Stimulated activated CD8-positive, alpha-beta memory T cell treated with anti-CD3 and anti-CD28 coated beads, Interleukin-15, amount 100 ng/mL, for 24 hours (primary cell): ENCODE measurements at places on chromosomes 4 and X.

GRCh38 chrX:80512924-80513323, 92.7 kb downstream of the TENT5D start:
- no peak for DNase-seq

- no peak for DNase-seq
Measured at GRCh38 chrX:100979881-100980607, 10.5 kb downstream of the ARL13A start.

DNA sequence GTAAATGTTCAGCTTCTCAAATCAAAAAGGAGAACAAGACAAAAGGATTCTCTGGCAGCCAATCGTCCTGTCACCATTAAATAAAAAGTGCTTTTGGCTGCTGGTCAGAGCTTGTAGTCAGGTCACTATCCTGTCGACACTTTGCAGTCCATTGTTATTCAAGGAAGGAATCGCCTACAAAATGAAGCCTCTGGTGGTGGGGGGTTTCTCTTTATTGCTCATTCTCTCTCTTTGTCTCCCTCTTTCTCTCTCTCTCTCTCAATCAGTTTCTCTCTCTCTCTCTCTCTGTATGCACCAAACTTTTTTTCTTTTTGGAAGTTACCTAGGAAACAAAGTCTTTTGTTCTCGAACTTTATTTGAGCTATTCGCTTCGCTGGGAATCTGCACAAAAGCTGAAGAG, 17.6 kb upstream of the SCML1 start:
- no peak for DNase-seq

- no peak for DNase-seq
Measured at GRCh38 chr4:34800953-34801352, 1443.4 kb downstream of the ARAP2 start.

- no peak for DNase-seq
Measured at GRCh38 chr4:53656421-53656981, 65.2 kb upstream of the LNX1 start.

DNA sequence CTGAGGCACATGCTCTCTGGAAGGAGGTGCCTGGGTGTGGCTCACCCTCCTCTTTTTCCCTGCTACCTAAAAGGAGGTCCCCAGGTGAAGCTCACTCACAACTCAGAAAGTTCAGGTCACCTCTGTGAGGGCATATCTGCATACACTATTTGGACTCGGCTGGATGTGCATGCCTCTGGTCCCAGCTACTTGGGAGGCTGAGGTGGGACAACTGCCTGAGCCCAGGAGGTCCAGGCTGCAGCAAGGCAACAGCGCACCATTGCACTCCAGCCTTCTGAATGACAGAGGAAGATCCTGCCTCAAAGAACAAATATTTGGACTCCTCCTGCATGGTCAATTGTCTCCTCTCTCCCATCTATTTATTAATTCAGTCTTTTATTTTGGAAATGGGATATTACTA, 46.4 kb downstream of the CPLX1 start:
- DNase-seq, result no peak

- no peak for DNase-seq
Measured at GRCh38 chrX:17537723-17538243, 162.8 kb downstream of the NHS start.

GRCh38 chr4:167176723-167177367, 57.4 kb downstream of the SPOCK3 start:
- no peak for DNase-seq
